Sigmoid colon (tissue), 7 donors: ENCODE measurements at places on chromosomes 16 and 17. TPM values are rescaled to one million over a fixed set of nuclear protein-coding genes. Genes with fewer than 3 reads are reported as not detected.

Gene RBFOX1
- 0.36 TPM for total RNA-seq

DNA sequence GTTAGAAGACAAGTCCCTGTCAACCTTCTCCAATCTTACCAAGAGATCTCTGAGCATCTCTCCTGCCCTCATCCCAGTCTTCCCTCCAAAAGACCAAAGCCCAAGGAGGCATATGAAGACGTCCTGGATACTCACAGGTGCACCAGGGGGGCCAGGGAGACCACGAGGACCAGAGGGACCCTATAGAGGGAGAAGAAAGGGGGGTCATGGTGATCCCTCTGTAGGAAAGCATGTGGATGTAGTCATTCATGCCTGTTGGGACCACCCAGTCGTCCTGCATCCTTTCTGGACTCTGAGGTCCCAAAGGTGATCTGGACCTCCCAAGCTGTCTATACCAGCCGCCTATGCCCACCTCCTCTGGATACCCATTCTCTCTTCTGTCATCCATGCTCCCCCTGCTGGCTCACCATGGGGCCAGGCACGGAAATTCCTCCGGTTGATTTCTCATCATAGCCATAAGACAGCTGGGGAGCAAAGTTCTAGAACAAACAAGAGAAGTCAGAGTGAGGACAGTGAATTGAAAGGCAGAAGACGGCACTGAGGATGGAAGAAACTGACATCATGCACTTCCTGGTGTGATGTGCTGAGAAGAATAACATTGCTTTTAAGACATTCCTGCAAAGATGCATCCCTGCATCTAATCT, 3.3 kb downstream of the COL1A1 start:
- peaks cover 82% of the 10 kb centered on the region for H3K4me1 ChIP-seq
- peaks cover 65% of the 10 kb centered on the region for H3K36me3 ChIP-seq
- H3K4me3 ChIP-seq: no peak overlapping the region
- no peaks in the 10 kb centered on the region for H3K27me3 ChIP-seq

GRCh38 chr16:12395268-12395667, 408.4 kb downstream of the CPPED1 start:
- peaks cover 17% of the 10 kb centered on the region for H3K4me1 ChIP-seq
- H3K4me3 ChIP-seq: no peak overlapping the region
- H3K27me3 ChIP-seq: no peaks in the 10 kb centered on the region
- H3K27ac ChIP-seq: no peak overlapping the region

Gene CPHXL2
- not detected for total RNA-seq

Gene KRT9
- total RNA-seq: not detected

Gene ZPBP2
- not detected for total RNA-seq

Gene TEX19
- total RNA-seq: not detected

Gene SLC52A1
- total RNA-seq: not detected

Gene KRTAP4-4
- total RNA-seq: not detected

GRCh38 chr17:41620583-41621434, 3.6 kb downstream of the KRT17 start:
- H3K4me1 ChIP-seq: no peaks in the 10 kb centered on the region
- peak; percentile 47 for DNase-seq
- no peak overlapping the region for H3K4me3 ChIP-seq
- no peaks in the 10 kb centered on the region for H3K36me3 ChIP-seq
- no peak overlapping the region for H3K27ac ChIP-seq
- no peaks in the 10 kb centered on the region for H3K27me3 ChIP-seq

DNA sequence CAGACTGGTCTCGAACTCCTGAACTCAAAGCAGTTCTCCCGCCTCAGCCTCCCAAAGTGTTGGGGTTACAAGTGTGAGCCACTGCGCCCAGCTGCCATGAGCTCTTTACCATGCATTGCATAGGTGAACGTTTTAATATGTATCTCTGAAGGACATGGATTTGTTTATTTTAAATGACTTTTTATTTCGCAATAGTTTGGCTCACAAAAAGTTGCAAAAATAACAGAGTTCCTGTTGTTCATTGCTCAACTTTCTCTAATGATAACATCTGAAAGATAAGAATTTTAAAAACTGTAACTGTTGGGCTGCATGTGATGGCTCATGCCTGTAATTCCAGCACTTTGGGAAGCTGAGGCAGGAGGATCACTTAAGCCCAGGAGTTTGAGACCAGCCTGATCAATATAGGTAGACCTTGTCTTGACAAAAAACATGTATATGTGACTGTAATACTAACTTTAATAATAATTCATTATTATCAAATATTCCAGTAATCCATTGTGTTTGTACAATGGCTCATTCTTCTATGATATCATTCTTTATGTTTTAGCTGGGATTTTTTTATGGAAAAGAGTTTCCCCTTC, 80.1 kb downstream of the ABCC1 start:
- no peaks in the 10 kb centered on the region for H3K27me3 ChIP-seq
- peak overlapping the region; percentile 91 for H3K27ac ChIP-seq
- no peak for DNase-seq

GRCh38 chr16:52450916-52451315, 96.0 kb downstream of the TOX3 start:
- no peaks in the 10 kb centered on the region for H3K36me3 ChIP-seq
- DNase-seq: no peak
- H3K27me3 ChIP-seq: no peaks in the 10 kb centered on the region
- no peaks in the 10 kb centered on the region for H3K4me1 ChIP-seq
- no peak overlapping the region for H3K27ac ChIP-seq

- no peaks in the 10 kb centered on the region for H3K36me3 ChIP-seq
- no peak overlapping the region for H3K4me3 ChIP-seq
- no peak overlapping the region for H3K27ac ChIP-seq
- H3K4me1 ChIP-seq: no peaks in the 10 kb centered on the region
- H3K27me3 ChIP-seq: peaks cover 40% of the 10 kb centered on the region
- DNase-seq: no peak
These were observed 4.7 kb downstream of the HS3ST6 start for GRCh38 chr16:1913327-1914083.

- DNase-seq: no peak
- no peaks in the 10 kb centered on the region for H3K4me1 ChIP-seq
- H3K27me3 ChIP-seq: no peaks in the 10 kb centered on the region
These were observed 13.8 kb upstream of the PLCG2 start for GRCh38 chr16:81765111-81765919.

GRCh38 chr17:41338961-41339485, 11.6 kb downstream of the KRT33A start:
- H3K27ac ChIP-seq: no peak overlapping the region
- no peak for DNase-seq
- no peak overlapping the region for H3K4me3 ChIP-seq
- H3K27me3 ChIP-seq: no peaks in the 10 kb centered on the region
